ENCODE measurements at places on chromosomes 3 and 15.

GRCh38 chr3:56269755-56270535, 198.3 kb downstream of the ERC2 start:
- DNase-seq, result no peak

DNA sequence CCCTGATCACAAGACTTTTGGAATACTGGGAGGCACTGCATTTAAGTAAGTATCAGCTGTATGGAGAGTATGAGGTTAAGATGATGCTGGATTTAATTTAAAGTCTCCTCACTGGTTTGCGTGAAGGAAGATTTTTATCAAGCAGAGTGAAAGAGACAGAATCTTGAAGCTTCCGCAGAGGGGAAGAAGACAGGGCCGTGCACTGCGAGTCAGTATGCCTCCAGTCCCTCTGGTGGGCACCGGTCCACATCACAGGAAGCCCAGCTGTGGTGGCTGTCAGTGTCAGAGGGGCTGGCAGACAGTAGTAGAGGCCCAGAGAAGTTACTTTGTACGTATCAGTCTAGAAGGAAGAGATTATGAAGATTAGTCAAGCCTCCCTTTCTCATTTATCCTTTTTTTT, 379.0 kb upstream of the TPRG1 start:
- no peak for DNase-seq

- DNase-seq, result no peak
Observed at GRCh38 chr3:38573556-38573955, 75.9 kb downstream of the SCN5A start.

- DNase-seq, result no peak
Observed at GRCh38 chr3:111607240-111607920, 12.2 kb upstream of the ZBED2 start.

Measured in right lung (tissue), 10 donors.